ELR (cell line): ENCODE measurements at places on chromosomes 3 and 15.

DNA sequence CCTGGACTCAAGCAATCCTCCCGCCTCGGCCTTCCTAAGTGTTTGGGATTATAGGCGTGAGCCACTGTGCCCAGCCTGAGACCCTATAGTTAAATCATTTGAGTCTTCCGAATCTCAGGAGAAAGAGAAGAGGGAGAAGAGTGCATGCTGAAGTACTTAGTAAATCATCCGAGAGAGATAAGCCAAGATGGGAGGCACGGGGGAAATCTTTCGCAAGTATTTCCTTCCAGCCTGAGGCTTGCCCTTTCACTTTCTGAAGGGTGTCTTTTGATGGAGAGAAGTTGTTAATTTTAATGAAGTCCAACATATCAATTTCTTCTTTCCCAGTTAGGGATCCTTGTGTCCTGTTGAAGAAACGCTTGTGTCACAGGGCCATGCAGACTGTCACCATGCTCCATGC is 97.1 kb upstream of the SLC6A6 start:
- no peak for DNase-seq

- DNase-seq = no peak
These were observed 198.1 kb downstream of the MECOM start for GRCh38 chr3:169465417-169465816.

DNA sequence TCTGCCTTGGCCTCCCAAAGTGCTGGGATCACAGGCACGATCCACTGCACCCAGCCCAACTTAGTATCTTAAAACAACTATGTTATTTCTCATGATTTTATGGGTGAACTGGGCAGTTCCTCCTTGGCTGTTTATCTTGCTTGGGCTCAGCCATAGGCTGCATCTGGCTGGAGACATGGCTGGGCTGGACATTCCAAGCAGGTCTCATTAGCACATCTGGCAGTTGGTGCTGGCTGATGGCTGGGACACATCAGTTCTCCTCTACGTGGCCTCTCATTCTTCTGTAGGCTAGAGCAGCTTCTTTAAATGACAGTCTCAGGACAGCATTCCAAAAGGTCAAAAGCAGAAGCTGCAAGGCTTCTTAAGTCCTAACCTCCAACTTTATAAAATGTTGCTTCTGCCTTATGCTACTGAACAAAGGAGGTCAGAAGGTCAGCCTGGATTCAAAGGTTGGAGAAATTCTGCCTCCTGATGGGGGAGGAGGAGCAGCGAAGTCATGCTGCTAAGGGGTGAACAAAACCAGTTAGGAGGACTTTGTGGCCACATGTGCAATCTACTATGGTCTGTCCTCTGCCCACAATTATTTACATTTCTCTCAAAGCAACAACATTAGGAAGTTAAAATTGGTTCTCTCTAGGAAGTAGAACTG is 144.0 kb downstream of the AQP9 start:
- no peak for DNase-seq

DNA sequence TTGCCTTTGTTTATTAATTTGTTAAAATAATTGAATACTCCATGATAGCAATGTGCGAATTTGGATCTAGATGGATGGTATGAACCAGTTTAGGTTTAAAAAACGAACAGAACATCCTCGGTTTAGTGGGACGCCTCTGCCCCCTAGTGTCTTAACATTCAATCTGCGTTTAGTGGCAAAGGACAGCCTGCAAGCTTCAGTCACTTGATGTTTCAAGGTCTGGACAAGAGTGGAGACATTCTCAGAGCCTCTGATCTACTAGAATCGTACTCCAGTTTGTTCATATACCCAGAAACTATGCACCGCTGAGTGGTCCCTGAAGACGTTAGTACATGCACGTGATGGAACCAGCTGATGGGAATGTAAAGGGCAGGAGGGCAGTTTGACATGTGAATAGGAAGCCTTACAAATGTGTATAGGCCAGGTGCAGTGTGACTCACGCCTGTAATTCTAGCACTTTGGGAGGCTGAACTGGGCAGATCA is 17.8 kb upstream of the ATP13A4 start:
- DNase-seq = peak; percentile 70

DNA sequence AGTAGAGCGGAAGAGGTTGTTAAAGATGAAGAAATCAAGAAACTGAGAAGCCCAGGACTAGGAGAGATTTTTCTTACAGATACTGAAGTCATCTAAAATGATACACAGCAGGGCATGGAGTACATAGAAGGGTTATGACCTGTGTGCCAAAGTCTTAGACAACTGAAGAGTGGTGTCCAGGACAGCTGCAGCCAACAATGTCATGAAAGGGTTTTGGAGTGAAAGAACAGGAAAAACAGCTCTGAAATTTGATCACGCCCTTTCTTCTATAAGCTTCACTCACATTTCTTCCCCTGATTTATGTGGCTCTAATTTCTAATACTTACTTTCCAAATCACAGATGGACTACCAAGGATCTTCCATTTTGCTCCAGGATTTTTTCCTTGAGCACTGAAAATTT is 3.0 kb downstream of the CFAP20DC start:
- DNase-seq = no peak

- no peak for DNase-seq
These were observed 51.8 kb upstream of the CCDC54 start for GRCh38 chr3:107325446-107325845.

DNA sequence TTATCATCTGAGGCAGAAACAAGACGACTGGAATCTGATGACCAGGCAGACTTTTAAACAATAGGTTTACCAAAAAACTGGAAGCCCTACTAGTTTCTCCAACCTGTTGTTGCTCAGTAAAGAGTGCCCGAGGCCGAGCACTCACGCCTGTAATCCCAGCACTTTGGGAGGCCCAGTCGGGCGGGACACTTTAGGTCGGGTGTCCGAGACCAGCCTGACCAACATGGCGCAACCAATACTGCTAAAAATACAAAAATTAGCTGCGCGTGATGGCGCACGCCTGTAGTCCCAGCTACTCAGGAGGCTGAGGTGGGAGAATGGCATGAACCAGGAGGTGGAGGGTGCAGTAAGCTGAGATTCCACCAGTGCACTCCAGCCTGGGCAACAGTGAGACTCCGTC is 1.1 kb upstream of the WDR5B start:
- peak; percentile 13 for DNase-seq

DNA sequence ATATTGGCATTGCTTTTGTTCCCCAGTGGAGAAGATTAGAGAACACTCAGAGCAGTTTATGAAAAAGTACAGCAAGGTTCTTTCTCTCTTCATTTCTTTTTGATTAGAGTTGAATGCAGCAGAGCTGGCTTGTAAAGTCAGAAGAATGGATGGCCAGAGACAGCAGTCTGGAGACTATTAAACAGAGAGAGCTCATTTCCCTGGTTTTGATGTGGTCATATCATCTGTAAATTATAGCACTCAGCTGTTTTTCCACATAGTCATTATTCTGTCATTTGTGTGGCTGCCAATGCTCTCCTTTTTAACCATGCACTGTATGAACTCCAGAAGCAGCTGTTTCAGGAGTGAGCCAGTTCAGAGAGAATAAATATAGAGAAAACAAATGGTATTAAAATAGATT is 177.4 kb upstream of the CRBN start:
- DNase-seq = no peak

- DNase-seq = no peak
These were observed 72.1 kb upstream of the OXTR start for GRCh38 chr3:8841472-8841871.

- no peak for DNase-seq
These were observed 1090.2 kb downstream of the PLOD2 start for GRCh38 chr3:145070795-145071194.

GRCh38 chr3:141070727-141071357 is 19.7 kb downstream of the SPSB4 start:
- DNase-seq = no peak

DNA sequence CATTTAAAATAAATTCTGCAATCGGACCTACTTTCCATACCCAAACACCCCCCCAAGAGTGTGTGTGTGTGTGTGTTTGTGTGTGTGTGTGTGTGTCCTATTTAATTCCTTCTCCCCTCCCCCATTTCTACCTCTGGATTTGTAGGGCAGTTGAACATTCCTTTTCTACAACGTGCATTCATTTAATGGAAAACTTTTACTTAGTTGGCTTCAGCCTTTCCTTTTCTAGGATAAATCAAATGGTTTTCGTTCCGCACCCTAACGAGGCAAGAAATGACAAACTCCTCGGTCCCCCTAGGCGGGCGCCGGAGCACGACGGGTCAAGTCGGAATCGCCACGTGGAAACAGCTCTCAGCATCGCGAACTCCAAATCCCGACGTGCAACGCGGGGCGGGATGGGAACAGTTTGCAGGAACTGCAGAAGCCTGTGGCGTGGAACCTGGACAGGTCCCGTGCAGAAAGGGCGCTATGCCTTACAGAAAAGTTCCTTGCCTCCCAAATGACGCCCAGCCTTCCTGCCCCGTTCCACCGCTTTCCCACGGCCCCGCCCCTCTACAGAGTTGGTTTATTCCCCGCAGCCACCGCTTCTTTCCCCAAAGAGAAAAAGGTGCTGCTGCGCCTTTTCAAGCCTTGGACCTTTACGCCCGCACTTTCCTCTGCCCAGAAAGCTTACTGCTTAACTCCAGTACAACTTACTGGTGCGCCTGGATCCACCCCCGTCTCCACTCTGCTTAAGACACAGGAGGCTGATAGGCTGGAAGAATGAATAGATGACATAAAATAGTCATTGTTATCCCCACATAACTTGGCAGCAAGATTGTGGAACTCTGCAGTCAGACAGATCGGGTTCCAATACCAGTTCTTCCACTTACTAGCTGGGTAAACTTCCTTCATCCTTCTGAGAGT is 1.1 kb upstream of the EIF2B5 start:
- DNase-seq = peak; percentile 90

DNA sequence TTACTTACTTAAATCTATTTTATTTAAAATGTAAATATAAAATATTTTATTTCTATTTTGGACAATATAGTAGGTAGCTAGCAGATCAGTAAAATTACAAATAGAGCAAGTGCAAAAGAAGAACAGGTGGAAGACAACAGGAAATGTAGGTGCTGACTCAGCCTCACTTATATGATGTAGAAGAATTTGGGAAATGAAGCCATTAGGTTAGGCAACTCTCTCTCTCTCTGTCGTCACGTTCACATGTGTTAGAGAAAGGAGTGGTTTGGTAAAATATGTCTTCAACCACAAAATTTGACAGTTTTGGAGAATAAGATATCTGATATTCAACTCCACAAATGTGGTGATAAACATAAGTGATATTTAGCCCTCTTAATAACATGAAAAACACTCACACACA is 532.5 kb upstream of the KCNMB2 start:
- no peak for DNase-seq

DNA sequence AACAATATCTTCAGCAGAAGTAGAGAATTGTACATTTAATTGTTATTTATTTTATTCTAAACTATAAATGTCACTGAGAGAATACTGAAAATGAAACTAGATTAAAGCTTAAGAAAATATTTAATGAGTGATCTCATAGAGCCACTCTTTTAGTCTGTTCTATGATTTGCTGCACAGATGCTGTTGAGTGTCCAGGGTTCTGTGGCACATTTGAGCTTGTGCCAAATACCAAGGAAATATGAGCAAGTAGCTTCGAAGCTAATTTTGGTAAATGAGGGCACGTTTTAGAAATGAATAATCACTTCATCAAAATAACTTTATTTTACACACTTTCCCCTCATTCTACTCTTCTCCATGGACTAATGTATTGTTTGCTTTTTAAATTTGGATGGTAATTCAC is 53.6 kb upstream of the THRB start:
- no peak for DNase-seq

DNA sequence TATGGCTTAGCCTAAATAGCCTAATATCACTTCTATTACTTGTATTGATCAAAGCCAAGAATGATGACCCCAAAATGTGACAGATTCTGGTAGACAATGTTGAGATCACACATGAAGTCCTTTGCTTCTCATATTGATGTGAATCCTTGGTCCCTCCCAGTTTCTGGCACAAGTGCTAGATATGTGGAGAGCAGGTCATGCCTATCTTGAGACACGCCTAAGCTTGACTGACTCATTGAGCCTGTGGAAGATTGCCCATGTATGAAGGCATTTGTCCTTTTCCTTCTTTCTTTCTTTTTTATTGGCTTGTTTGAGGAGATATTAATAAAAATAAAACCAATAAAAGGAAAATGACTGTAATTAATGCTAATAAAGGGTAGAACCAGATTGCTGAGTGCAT is 54.0 kb upstream of the TMEM108 start:
- DNase-seq = no peak

DNA sequence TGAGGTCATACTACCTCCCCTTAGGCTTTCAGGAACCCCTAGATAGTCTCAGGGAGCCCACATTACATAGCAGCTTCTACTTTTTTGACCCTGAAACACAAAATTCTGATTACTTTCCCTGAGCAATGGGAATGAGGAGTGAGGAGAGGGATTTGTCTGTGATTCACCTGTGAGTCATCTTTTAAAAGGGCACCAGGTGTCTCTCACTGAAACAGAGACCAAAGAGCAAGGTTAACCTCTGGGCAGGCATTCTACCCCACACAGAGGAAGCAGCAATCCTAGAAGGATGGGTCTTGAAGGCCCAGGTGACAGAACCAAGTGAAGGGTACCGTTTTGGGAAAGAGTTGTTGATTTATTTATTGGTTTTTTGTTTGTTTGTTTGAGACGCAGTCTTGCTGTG is 31.1 kb upstream of the UBE2E2 start:
- peak; percentile 8 for DNase-seq

DNA sequence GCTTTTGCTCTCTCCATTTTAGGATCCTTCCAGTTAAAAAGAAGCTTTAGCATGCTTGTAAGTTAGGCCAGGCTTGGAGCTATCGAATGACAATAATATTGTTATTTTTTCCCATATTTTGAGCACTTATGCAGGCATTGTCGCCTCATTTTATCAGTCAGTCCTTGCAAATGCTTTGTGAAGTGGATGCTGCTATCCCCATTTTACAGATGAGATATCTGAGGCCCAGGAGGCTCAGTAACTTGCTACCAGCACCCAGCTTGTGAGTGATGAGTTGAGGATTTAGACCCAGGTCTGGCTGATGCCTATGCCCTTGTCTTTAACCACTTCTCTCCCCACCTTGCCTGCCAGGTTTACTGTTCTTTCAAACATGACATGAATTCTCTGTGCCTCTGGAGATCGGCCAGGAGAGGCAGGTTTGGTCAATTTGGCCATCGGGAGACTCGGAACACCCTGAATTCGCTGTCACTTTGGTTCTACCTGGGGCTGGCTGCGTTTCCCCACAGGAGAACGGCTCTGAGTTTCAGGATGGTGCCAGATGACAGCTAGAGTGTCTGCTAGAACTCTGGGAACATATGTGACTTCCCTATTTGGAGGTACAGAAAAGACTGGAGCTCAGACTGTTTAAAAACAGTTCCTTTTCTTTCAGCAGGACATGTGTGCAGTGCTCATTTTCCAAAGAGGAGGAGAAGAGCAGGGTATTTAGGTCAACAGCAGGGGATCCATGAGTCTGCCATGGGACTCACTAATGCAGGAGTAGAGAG is 25.5 kb upstream of the ZNF710 start:
- no peak for DNase-seq

GRCh38 chr15:47718497-47719437 is 1.5 kb downstream of the SEMA6D start:
- DNase-seq = peak; percentile 52

- peak; percentile 92 for DNase-seq
These were observed 3.7 kb upstream of the SQOR start for GRCh38 chr15:45630917-45631691.
